HuH-7 (cell line): ENCODE measurements at places on chromosomes 1 and 21.

- DNase-seq: no peak
These were observed 18.2 kb downstream of the ABCG1 start for GRCh38 chr21:42237161-42237560.

DNA sequence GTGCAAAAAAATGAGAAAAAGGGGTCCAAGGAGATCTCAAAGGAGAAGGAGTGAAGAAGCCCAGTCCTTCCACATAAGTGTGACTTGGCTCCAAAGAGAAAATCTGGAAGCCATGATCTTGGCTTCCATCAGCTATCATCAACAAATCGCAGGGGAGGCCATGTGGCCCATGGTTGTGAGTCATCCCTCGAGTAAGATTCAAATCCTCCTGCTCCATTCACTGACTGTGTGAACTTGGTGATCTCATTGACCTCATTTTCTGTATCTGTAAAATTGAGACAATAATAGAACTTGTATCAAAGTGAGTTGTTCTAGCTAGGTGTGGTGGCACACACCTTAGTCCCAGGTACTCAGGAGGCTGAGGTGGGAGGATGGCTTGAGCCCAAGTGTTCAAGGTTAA, 79.1 kb upstream of the OLIG2 start:
- DNase-seq: no peak

DNA sequence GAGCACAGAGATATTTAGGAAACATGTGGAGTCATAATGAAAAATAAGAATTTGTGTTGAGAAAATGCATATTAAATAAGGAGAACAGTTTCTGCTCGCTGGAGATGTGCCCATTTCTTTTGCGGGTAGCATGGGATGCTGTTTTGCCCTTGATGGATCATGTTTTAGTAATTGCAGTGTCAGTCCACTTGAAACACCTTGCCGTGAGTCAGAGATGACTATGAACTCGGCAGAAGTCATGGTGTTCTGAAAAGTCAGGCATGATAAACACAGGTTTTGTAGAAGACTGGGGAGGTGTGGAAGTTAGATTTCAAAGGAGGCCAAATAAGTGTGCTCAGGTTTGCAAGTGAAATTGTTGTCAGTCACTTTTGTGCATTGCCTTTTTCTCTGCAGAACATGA, 315.0 kb upstream of the LRRC7 start:
- no peak for DNase-seq

DNA sequence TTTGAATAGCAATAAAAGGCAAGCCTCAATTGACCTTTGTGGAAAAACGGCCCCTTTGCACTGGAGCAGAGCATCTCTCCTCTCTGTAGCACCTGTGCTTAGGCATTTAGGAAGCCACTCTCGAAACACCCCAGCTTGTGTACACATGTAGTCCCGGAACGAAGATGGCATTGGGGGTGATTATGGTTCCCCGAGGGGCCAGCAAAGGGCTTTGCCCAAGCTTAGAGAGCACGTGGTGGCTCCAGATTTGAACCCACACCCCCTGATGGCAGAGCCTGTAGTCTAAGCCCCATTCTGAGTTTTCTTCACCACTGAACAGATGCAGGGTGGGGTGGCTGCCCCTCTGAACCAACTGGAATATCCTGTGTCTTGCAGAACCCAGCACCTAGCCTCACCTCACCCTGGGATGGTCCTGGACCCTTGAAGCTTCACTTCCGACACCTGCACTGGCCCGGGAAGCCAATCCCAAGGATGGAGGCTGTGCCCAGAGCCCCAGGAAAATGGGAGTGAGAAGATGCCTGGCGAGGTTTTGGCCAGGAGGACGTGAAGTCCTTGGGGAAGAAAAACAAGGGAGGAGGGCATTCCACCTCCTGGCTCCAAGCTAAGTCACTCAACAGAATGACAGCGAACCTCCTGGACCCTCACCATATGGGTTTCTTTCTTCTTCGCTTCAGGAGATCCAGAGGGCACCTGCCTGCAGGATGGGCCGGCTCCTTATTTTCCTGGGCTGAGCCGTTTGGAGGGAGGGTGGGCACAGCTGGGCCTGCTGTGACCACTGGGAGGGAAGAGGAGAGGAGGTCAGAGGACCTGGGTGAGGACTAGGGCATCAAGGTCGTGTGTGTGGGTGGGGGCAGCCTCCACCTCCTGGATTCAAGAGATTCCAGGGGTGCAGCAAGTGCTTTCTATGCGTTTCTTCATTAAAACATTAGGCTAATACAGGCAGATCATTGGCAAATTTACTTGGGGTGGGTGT, 37.7 kb downstream of the IGFN1 start:
- no peak for DNase-seq

- no peak for DNase-seq
These were observed 56.3 kb downstream of the LRRC8C start for GRCh38 chr1:89689234-89689633.

DNA sequence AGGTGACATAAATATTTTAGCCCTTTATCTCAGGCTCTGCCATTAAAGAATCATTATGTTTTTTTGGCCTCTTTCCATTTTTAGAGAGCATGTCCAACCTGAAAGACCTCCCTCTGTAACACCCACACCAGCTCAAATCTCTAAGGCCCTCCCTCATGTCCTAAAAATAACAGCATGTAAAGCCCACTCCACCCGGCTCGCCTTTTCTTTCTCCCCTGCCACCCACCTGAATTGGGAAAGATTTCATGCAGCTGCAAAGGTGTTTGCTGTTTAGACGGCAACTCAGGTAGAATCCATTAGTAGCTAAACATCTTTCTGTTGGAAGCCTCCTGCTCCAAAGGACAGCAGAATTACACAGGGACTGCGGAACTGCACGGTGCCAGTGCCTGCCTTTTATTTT, 79.9 kb downstream of the DMRTA2 start:
- no peak for DNase-seq

- no peak for DNase-seq
These were observed 70.4 kb downstream of the DMRTB1 start for GRCh38 chr1:53529555-53529954.

DNA sequence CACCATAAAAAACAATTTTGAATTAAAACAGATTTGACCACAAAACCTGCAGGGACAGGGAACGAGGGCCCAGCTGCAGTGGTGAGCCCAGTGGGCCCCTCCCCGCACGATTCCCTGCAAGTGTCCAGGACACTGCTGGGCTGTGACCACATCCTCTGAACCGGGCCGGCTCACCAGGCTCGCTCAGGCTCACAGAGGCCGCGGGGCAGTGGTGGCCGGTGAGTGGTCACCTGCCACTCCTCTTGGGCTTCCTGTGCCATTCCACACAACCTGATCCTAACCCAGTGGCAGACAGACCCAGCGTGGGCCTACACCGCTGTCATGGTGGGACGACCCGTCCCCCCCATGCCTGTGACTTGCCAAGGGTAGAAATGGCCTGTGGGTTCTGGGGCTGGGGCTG, 36.5 kb upstream of the RIPK4 start:
- DNase-seq: no peak

GRCh38 chr1:51230501-51231078, 5.5 kb upstream of the RNF11 start:
- DNase-seq: no peak

GRCh38 chr1:206954459-206955342, 8.4 kb upstream of the PIGR start:
- DNase-seq: no peak

- no peak for DNase-seq
These were observed 19.3 kb downstream of the SMYD2 start for GRCh38 chr1:214300149-214300780.

DNA sequence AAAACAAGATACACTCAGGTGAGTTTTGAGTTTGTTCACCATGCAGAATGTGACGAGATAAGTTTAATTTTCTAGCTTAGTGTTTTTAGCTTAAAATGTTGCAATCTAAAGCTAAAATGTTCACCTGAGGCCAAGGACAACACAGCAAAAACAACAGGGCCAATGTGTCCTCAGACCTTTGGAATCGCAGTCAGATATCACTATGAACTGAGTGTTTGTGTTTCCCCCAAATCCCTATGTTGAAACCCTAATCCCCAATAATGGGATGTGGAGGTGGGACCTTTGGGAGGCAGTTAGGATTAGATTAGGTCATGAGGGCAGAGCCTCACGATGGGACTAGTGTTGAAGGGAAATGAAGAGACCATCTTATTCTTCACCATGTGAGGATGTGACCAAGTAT, 144.4 kb downstream of the GABPA start:
- no peak for DNase-seq

DNA sequence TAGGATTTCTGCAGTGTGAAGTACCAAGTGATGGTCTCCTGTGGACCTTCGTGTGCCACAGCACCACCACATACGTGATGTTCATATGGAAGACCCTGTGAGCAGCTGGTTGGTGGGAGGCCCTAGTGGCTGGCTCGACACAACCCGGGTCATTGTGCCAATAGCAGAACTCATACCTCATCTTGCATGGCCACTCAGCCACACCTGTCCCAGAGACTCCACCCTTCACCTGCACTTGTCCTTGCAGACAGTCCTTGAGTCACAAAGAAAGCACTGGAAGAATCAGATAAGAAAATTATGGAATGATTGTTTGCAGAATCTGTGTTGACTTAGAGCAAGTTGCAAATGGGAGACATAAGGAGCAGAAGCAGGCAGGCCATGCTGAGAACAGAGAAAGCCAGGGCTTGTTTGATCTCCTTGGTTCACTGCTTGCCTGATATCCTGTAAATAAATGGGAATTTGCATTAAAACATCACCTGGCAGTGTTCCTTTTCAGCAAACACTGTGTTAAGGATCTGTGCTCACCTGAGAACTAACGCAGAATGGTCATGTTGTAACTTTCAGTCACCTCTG, 307.7 kb downstream of the SIPA1L2 start:
- DNase-seq: no peak

- DNase-seq: no peak
These were observed 4.1 kb upstream of the PEF1 start for GRCh38 chr1:31648641-31649357.

DNA sequence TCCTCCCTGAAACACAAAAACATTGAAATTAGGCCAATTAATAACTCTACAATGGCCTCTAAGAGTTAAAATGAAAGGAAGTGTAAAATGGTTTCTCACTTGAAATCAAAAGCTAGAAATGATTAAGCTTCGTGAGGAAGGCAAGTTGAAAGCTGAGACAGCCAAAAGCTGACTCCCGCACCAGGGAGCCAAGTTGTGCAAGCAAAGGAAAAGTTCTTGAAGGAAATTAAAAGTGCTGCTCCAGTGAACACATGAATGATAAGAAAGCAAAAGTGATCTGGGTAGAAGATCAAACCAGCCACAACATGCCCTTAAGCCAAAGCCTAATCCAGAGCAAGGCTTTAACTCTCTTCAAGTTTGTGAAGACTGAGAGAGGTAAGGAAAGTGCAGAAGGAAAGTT, 22.8 kb downstream of the CYYR1 start:
- DNase-seq: no peak

DNA sequence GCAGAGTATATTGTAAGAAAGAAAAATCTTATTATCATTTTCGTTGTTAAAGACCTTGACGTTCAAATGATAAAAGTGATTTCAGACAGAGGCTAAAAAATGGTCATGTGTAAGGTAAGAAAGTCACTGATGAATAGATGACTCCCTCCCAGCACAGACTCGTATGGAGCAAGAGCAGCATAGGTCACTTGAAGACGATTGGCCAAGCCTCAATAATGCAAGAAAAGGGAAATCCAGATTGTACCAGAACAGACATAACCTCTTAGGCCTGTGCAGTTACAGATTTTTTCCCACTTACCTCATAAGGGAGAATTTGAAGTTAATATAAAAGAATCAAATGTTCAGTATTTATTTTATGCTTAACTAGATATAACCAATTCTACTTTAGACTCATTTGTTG, 16.3 kb upstream of the OLFML2B start:
- no peak for DNase-seq

DNA sequence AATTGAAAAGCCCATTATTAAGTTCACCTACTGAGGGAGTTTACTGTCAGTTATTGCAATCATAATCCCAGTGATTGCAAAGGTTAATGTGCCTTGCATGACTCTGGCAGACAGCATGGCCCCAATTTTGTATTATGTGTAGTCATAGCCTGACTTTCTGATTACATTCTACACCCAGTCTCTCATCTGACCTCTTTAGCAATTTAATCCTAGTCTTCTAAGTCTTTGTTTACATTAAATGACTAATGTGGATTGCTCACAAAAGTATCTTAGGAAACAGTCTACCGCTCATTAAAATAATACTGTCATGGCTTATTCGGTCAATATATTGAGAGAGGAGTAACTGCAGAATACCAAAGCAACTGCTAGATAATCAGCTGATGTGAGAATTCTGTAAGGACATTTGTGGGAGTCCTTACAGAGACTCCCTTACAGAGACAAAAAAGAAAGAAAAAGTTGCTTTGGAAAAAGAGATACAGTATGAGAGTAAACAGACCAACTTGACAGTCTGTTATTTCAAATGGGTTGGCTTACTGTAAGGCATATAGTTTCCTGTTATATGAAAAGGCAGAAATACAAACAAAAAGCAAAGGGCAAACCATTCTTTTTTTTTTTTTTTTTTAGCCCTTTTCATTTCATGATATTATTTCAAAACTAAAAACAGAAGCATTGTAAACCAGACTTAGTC, 42.8 kb downstream of the SMG7 start:
- no peak for DNase-seq

DNA sequence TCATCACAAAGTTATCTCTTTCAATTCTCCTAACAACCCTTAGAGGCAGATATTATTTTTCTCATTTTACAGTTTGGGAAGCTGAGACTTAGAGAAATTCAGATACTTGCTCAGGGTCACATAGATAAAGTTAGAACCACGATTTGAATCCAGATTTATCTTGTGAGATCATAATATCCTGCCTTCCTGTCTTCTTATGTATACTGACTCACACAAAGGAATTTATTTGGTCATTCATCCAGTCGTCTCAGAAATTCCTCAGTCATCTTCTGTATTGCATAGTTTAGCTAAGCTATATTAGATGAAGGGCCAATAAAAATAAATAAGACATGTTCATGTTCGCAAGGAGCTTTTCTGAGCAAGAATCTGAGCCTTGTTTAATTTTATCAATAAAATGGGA, 35.8 kb upstream of the RUNX1 start:
- no peak for DNase-seq

GRCh38 chr21:42568866-42569731, 55.4 kb downstream of the SLC37A1 start:
- DNase-seq: no peak

DNA sequence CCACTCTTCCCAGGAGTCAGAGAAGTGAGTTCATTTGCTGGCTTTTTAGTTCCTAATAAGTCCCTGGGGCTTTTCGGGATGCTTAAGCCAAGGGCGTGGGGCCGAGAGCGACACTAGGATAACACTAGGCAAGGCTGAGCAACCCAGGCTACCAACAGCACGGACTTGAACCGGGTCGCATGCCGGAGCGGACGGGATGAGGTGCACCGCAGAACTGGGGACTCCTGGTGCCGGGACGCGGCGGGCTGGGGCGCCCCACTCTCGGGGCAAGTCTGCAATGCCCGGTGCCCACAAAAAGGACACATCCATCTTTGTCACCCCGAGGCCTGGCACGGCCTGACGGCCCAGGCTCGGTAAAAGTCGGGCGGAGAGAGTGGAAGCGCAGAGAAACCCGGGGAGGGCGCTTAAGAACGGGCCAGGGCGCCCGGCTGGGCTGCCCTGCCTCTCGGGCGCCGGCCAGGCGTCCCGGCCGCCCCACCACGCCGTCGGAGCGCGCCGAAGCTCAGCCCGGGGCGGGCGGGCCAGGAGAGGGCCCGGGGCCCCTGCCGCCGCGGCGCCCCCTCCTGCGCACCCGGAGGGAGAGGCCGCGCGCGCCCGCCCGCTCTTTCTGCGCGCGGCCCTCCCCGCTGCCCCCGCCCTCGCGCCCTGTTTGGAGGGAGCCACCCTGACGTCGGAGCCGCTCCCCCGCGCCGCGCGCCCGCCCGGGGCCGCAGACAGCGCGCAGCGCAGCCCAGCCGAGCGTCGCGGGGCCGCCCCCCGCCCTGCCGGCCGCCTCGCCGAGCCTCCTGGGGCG, at the start of gene NBL1:
NBL1 (plus strand) TSS at position 710 of the 793 bp plus-strand sequence. CDS start 10,720 bp downstream, outside the sequence.
- no peak for DNase-seq

- no peak for DNase-seq
These were observed 18.2 kb upstream of the CDCP2 start for GRCh38 chr1:54171016-54171415.
